ENCODE measurements at places on chromosomes 2 and 18.

DNA sequence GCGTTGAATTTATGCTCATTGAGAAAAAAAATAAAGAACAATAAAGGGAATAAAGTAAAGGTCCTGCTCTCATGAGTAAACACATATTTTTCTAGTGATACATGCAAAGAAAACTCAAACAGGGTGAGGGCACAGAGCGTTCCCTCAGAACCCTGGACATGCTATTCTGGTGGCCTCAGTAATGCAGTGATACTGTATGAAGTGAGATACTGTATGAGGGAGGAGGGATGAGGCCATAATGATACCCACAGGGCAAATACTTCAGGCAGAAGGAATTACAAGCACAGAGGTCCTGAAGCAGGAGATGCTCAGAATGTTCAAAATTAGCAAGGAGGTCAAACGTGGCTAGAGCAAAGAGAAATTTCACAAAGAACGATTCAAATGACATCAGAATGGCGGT, 28.4 kb upstream of the RNU4ATAC start:
- no peak for DNase-seq

DNA sequence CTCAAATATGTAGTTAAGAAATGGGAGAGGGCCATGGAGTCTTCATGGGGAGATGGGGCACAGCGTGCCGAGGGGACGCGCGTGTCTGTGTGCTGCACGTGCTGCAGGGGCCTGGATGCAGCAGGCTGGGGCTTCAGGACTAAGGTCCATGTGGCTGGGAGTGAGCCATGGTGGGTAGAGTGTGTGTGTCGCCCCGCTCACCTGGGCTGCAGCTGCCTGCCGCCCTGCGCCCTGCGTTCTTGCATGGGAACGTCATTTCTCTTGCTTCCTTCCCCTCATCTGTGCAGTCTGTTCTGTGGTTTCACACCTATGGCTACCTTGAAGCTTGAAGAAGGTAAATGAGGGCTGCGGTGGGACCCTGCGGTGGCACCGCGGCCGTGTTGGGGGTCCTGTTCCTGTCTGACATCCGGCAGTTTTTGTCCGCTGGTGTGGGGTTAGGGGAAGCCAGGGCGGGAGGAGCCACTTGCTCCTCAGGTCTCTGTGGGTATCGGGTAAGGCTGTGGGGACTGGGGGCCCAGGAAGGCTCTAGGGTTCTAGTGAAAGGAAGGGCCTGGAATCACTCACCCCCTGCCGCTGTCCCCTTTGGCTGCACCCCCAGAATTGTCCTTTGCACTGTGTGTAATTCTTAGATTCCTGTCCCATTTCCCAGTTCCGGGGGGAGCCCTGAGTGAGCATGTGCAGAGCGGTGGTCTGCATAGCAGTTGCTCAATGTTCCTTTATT, 54.1 kb upstream of the HS6ST1 start:
- no peak for DNase-seq

- no peak for DNase-seq
These were observed 68.9 kb downstream of the PRPF40A start for GRCh38 chr2:152648336-152648735.

DNA sequence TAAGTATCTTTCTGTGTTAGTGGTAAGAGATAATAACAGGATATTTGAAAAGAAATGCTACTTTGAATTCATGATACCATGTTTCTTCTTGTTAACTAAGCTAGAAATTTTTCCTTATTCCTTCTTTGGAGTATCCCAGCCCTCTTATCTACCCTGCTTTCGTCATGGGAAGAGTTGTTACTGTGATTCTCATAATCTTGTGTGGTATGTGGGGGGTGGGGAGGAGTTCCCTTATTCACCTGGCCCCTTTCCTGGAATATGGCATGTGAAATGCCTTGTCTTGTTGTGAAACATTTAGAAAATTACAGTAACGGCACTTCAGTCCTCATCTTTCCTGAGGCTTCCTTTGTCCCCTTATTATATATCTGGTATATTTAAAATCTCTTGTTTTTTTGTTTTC, 129.9 kb downstream of the NCOA1 start:
- no peak for DNase-seq

- no peak for DNase-seq
These were observed 2.2 kb downstream of the MMADHC start for GRCh38 chr2:149585166-149585885.

- DNase-seq, result no peak
These were observed 114.5 kb upstream of the TANK start for GRCh38 chr2:161045726-161046125.

DNA sequence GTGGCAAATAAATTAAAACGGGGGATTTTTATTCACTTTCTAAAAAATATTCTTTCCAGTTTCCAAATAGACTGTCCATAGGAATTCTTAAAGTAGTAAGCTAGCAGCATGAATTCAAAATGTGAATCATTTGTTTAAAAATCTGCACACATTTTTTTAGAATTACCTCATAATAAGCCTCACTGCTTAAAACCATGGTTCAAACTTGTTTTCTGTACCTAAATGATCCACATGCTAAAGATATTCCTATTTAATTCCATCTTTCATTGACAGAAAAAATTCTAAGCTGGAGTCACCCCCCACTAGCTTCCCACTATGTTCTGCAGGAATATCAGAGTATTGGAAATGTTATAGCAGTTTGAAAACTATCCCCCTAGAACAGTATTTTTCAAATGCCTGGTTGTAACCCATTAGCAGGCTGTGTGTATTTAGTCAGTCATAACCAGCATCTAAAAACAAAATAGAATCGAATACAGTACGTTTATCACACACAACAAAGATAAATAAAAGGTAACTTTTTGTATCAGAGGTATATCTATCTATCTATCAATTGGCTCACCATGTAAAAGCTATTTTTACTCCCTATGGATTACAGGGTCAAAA, 11.2 kb upstream of the IKZF2 start:
- no peak for DNase-seq

- DNase-seq, result no peak
These were observed 83.0 kb upstream of the HS6ST1 start for GRCh38 chr2:128401680-128402079.

Measured in NCI-H774 (cell line).